Panc1 (cell line): ENCODE measurements at places on chromosomes 2 and 18. TPM values are rescaled to one million over a fixed set of nuclear protein-coding genes. Genes with fewer than 3 reads are reported as not detected.

DNA sequence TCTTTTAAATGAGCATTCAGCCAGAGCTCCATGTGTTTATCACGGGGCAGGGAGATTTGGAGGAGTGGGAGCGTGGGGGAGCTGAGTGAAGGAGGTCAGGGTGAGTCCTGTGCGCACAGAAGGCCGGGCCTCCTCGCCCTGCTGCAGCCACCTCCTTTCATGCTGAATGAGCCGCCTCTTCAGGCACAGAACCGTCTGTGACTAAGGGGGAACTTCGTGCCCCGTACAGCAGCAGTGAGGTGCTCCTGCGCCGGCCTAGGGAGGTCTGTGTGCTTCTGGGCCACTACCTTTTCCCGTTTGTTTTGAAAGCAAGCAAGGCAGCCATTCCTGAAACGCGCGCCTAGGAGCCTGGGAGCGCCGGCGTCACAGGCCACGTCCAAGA, 27.1 kb upstream of the ZNF516 start:
- no peak for DNase-seq
- peaks cover 46% of the 10 kb centered on the region for H3K27me3 ChIP-seq
- H3K4me1 ChIP-seq = no peaks in the 10 kb centered on the region; the same call in 1 of the 2 replicates
- no peak overlapping the region for H3K27ac ChIP-seq

Gene PDE11A
- not detected for total RNA-seq

Gene ZBTB7C
- total RNA-seq = 0.03 TPM

DNA sequence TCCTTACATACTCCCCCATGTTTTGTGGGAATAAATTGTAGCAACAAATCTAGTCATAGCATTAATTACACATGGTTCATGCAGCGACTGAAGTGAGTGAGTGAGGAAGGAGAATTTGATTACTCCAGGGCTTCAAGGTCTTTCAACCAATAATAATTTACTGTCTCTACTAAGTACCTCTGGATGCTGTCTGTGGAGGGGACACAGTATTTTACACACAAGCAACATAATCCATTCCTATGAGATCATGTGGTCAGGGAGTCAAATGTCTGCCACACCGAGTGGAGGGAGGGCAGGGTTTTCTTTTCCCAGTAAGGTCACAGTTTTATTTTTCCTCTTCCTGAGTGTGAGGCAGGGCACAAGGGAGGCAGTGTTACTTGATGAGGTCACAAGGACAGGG, 334.7 kb upstream of the CELF4 start:
- H3K36me3 ChIP-seq = no peaks in the 10 kb centered on the region
- no peaks in the 10 kb centered on the region for H3K27me3 ChIP-seq
- no peak overlapping the region for H3K4me3 ChIP-seq
- no peaks in the 10 kb centered on the region for H3K4me1 ChIP-seq

DNA sequence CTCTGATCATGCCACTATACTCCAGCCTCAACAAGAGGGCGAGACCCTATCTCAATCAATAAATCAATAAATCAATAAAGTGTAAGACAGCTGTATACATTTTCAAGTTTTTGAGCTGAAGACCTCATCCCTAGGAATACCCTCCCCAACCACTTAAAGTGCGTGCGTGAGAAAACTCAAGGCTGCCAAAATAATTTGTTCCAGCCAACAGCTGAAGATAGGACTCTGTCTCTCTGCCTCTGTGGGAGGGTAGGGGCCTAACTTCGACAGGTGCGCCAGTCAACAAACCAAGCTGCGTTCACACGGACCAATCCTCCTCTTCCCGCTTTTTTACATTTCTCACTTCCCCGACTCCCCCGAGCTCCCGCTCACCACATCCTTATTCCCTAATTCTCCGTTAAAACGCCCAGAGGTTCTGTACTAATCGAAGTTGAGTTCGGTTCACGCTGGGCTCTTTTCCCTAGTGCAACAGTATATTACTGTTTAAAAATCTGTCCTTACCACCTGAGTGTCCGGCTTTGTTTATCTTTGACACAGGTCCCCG, 618 bp downstream of the POLR2D start:
- H3K27ac ChIP-seq = peak overlapping the region; percentile 97
- H3K36me3 ChIP-seq = peaks cover 3% of the 10 kb centered on the region; the same call in 1 of the 2 replicates
- H3K4me1 ChIP-seq = peaks cover 27% of the 10 kb centered on the region
- H3K27me3 ChIP-seq = no peaks in the 10 kb centered on the region
- peak overlapping the region; percentile 98 for H3K4me3 ChIP-seq

Gene SAG
- not detected for total RNA-seq
